ENCODE measurements at places on chromosomes 6 and 20.

GRCh38 chr20:24674921-24675605, 205.6 kb downstream of the SYNDIG1 start:
- DNase-seq = no peak

DNA sequence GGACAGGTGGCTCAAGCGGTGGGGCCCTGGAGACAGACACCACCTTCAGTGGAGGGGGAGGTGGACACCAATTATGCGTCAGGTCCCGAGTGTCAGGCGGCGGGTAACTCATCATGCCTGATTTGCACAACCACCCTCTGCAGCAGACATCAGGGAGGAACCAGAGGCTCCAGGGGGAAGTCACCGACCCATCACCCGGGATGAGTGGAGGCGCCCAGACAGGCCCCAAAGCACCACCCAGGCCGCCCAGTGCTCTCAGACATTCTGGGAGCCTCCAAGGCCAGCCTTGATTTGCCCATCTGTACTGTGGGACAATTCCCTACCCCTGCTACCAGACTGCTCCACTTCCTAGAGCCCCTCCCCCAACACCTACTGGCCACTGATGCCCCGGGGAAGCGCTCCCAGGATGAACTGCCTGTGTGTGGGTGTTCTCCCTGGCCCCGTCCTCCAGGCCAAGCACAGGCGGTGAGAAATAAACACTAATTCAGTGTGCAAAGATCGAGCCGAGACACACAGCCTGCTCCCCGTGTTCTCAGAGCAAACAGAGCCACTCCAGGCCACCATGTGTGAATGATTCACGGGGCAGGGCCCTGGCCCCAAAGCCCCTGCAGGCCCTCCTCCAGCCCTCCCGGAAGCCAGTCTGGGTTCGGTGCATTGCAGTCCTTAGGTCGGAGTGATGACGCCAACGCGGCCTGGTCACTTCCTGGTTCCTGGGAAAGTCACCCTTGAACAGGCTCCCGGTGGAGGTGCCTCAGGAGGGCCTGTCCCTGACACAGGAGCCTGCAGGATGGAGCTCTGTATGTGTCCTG, 107.2 kb downstream of the ASXL1 start:
- DNase-seq = no peak

- no peak for DNase-seq
Measured at GRCh38 chr6:71727632-71728294, 158.6 kb upstream of the RIMS1 start.

- no peak for DNase-seq
Measured at GRCh38 chr6:7505189-7505699, 36.2 kb upstream of the DSP start.

GRCh38 chr6:14537030-14537429, 419.5 kb downstream of the CD83 start:
- DNase-seq = no peak

DNA sequence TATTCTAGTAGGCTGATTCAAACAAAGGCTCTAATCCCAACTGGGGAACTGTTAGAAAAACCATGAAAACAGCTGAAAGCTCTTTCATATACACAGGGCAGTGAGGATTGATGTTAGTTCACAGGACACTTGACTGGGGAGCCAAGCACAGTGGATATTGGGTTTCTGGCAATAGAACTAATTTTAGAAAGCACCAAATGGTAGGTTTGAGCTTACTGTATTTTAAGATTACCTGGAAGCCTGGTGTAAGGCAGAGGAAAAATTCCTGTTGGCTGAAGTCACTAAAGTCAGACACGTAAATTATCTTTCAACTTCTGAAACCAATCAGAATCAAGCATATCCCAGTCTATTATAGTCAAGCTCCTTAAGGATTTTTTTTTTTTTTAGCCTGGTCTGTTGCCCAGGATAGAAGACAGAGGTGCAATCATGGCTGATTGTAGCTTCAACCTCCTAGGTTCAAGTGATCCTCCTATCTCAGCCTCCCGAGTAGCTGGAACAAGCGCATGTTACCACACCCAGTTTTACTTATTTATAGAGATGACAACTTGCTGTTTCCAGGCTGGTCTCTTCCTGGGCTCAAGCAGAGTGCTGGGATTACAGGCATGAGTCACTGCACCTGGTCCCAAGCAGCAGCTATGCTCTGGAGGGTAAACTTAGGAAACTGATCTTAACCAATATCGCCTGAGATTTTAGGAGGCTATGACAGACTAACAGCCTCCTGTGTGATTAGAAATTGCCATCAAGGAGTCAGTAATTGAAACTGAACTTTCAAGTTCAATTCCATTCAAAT, 32.5 kb upstream of the SYNCRIP start:
- DNase-seq = no peak

- DNase-seq = no peak
Measured at GRCh38 chr6:95091823-95092436, 485.4 kb upstream of the MANEA start.

DNA sequence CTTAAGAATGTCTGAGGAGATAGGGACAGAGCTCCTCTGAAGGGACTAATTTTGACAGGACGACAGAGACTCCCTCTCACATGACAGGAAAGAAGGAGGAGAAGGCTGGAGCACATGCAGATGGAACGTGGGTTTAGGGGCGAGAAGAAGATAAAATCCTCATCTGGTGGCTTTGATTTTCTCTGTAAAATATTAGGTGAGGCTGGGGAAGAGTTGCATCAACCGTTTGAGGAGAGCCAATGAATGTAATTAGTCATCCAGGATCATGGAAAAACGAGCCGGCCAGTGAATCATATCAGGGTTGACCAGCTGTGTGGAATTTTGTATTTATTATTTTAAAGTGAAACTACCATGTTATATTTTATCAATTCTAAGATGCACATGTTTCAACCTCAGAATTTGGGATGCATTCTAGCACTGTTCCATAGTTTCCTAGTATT, 46.9 kb upstream of the ADGRF4 start:
- DNase-seq = no peak

GRCh38 chr6:121297694-121298093, 36.6 kb downstream of the TBC1D32 start:
- no peak for DNase-seq

DNA sequence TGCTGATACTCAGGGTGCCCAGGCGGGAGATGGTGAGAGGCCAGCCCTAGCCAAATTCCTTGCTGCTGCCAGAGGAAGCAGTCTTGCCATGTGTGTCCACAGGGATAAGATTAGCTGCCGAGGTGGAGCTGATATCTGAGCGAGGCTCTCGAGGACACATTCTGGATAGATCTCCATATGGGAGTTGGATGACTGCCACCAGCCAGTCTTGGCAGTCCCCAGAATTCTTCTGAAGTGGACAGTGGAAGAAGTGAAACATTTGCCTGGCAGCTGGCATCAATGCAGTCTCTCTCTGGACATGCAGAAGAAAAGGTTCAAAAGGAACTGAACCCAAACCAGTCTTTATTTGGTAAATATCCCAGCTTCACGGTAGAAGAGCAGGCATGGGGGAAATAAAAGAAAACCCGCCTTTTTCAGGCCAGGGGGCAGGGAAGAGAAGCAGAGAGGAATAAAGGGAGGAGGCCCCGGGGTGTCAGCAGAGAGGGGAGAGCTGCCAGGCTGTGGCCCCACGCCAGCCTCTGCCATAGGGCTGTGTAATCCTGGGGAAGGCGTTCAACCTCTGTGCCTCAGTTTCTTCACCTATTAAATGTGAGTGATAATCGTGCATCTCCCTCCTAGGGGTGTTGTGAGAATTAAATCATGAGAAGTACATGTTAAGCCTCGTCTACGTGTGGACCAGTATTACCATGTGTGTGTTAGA, 3.7 kb upstream of the FUCA2 start:
- no peak for DNase-seq

GRCh38 chr6:109045493-109045892, 49.2 kb downstream of the SESN1 start:
- DNase-seq = no peak

DNA sequence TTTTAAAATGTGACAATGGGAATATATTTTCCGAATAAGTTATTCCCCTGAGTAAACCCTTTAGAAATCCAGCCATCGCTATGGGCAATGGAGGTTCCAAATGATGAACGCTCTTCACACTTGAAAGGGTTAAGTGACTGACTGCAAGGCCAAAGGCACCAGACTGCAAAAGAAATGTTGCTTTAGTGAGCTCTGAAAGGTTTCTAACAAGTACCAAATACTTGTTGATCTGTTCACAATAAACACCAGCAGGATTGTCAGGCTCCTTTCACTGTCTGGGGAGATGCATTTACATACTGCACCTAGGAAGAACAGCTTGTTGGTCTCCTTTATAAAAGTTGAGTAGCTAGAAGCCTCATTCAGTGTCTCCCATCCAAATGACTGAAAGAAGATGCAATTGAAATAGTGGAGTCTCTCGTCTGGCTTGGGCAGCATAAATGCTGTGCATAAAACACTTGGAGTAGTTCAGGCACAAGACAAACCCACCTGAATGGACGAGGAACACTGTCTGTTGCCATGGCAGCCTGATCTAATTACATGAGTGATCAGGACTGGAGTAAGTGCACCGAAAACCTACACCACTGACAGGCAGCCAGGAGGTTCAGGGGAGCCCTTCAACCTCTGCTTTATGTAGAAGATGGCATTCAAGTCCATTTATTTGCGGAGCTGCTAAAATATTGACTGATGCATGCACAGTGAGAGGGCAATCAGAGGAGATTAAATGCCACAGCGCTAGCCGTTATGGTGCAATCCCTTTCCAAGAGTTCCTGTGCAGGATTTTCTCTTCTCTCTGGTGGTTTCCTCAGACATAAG, 2.9 kb downstream of the ATXN1 start:
- no peak for DNase-seq
